Pons (tissue), 1 donor: ENCODE measurements at places on chromosomes 3 and 15.

GRCh38 chr3:9266716-9267115, 17.3 kb upstream of the SRGAP3 start:
- no peak for DNase-seq

GRCh38 chr3:3798631-3799113, 559 bp upstream of the LRRN1 start:
- DNase-seq: no peak

DNA sequence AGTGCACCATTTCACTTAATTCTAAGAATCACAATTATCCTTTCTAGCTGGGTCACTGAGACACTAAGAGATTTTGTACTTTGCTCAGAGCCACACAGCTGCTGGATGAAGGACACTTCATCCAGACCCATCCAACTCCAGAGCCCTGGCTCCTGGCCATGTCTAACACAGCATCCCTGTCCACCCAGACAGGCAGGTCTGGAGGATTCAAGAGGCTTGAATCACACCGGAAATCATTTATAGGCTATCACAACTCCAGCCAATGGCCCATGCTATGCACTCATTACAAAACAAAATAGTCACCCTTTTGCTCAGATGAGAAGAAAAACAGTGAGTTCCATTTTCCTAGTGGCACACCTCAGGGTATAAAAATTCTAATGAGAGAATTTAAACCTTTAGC, 198.2 kb upstream of the LMCD1 start:
- DNase-seq: no peak

GRCh38 chr3:105837947-105838346, 30.9 kb downstream of the CBLB start:
- no peak for DNase-seq

DNA sequence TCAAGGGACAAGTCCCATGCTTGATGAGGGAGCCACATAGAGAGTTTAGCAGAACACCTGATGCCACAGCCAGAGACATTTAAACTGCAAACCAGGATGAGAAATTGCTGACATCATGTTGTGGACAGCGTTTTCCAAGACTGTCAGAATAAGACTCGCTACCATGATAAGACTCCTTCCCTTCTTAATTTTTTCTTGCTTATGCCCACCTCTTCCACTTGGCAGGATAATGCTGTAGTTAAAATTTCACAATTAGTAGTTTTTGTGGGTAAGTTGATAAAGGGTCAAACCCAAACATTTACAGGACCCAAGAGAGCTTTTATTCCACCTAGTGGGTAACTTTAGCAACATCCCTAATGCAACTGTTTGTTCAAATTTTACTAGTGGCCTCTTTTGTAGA, 3.0 kb upstream of the PIAS1 start:
- no peak for DNase-seq

DNA sequence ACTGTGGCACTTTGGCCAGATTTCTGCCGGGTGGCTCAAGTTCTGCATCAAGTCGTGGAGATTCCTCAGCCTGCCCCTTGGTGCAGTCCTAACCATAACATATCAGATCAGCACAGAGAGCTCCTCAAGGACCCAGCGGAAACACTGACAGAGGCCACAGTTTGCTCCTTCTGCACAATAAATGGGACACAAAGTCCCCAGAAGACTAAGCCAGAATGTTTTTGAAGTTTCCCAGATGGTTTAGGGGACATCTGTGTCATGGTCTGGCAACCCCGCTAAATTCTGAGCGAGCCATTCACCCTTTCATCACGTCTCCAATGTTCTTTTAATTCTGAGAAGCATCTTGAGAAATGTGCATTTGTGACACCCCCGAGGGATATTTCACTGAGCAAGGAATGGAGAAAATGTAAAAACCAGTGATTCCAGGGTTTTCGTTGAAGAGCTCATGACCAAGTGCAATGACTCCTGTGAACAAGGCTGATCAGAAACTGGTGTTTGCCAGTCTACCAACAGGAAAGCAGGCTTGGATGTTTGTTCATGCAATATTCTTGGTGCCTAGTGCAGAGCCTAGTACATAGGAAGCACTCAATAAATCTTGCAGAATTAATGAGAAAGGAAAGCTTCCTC, 64.8 kb upstream of the LMCD1 start:
- no peak for DNase-seq

DNA sequence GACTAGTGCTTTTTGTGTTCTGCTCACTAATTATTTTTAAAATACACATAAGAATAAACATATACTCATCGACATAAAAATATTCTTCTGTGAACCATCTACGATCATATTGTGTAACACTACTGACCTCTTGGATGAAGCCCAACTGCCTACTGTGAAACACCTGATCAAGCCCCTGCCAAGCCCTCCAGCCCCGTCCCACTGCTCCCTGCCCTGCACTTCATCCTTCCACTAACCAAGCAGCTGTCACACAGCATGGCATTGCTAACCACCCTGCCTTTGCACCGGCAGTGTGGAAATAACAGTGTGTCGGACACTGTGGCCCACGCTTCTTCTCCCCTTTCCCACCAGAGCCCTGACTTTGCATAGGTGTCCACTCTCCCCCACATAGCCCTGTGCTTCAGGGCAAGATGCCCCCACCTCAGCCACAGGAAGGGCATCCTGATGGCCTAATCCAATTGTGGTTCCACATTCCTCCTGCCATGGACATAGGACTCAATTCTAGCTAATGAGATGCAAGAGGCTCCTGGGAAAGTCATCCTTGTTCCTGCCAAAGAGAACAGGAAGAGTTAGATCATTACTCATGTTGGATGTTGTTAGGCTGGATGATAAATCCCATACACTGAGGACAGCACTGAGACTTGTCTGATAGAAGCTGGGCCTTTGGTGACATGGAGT, 35.0 kb upstream of the ARID3B start:
- no peak for DNase-seq

GRCh38 chr15:49495993-49496753, 73.1 kb downstream of the FGF7 start:
- DNase-seq: no peak

GRCh38 chr3:187926620-187927019, 181.4 kb upstream of the BCL6 start:
- no peak for DNase-seq

- DNase-seq: no peak
Observed at GRCh38 chr3:136141291-136141785, 54.8 kb downstream of the MSL2 start.
